ENCODE measurements at places on chromosomes 5 and 9.

GRCh38 chr5:164233791-164234190 is 728.4 kb downstream of the MAT2B start:
- no peaks in the 10 kb centered on the region for H3K4me1 ChIP-seq
- H3K27me3 ChIP-seq, result no peaks in the 10 kb centered on the region
- H3K36me3 ChIP-seq, result no peaks in the 10 kb centered on the region
- H3K4me3 ChIP-seq, result no peak overlapping the region
- H3K27ac ChIP-seq, result no peak overlapping the region

GRCh38 chr9:121885345-121885901 is 207.7 kb downstream of the TTLL11 start:
- no peaks in the 10 kb centered on the region for H3K4me1 ChIP-seq
- no peaks in the 10 kb centered on the region for H3K36me3 ChIP-seq

GRCh38 chr9:109205526-109205925 is 38.5 kb upstream of the FRRS1L start:
- DNase-seq, result no peak
- H3K27me3 ChIP-seq, result peaks cover 6% of the 10 kb centered on the region
- H3K4me3 ChIP-seq, result no peak overlapping the region
- H3K4me1 ChIP-seq, result no peaks in the 10 kb centered on the region
- H3K36me3 ChIP-seq, result no peaks in the 10 kb centered on the region
- no peak overlapping the region for H3K27ac ChIP-seq

- no peaks in the 10 kb centered on the region for H3K4me1 ChIP-seq
- peaks cover 3% of the 10 kb centered on the region for H3K27me3 ChIP-seq
- DNase-seq, result no peak
- no peak overlapping the region for H3K27ac ChIP-seq
- H3K4me3 ChIP-seq, result no peak overlapping the region
These were observed 60.4 kb downstream of the GHR start for GRCh38 chr5:42483472-42484154.

GRCh38 chr5:36815871-36816270 is 60.7 kb upstream of the NIPBL start:
- H3K27ac ChIP-seq, result no peak overlapping the region
- no peaks in the 10 kb centered on the region for H3K27me3 ChIP-seq
- H3K4me3 ChIP-seq, result no peak overlapping the region
- DNase-seq, result no peak
- no peaks in the 10 kb centered on the region for H3K4me1 ChIP-seq

- H3K4me1 ChIP-seq, result peaks cover 4% of the 10 kb centered on the region
- peak overlapping the region; percentile 69 for H3K4me3 ChIP-seq
- DNase-seq, result no peak
- H3K36me3 ChIP-seq, result no peaks in the 10 kb centered on the region
- peaks cover 29% of the 10 kb centered on the region for H3K27me3 ChIP-seq
- no peak overlapping the region for H3K27ac ChIP-seq
These were observed 491 bp upstream of the CTSL start for GRCh38 chr9:87725356-87725899.

GRCh38 chr5:145941448-145942130 is 5.2 kb downstream of the SH3RF2 start:
- H3K27me3 ChIP-seq, result peaks cover 8% of the 10 kb centered on the region
- H3K4me3 ChIP-seq, result no peak overlapping the region
- peaks cover 1% of the 10 kb centered on the region for H3K4me1 ChIP-seq

DNA sequence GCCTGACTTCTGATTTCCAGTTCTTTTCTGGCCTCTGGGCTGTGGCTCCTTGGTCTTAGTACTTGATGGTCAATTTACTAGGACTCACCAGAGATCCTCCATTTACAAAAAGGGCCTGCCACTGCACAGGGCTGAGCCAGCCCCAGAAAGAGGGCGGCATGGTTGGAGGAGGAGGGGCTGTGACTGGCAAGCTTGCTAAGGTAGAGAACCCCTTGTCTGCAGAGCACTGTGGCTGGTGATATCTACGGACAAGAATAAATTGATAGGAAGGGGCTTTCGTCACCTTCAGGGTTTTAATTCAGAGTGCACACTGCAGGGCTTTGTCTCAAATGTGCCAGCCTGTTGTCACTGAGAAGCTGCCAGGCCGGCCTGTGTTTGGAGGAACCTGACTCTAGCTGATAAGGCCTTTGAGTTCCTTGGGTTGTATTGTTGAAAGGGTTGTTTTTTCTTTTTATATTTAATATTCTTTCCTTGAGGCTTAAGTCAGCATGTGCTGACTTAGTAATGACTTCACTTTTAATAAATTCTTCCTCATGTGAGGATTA is 15.1 kb downstream of the SLC22A5 start:
- H3K27ac ChIP-seq, result peak overlapping the region; percentile 80
- H3K4me3 ChIP-seq, result no peak overlapping the region
- H3K27me3 ChIP-seq, result no peaks in the 10 kb centered on the region
- H3K36me3 ChIP-seq, result no peaks in the 10 kb centered on the region
- DNase-seq, result no peak

DNA sequence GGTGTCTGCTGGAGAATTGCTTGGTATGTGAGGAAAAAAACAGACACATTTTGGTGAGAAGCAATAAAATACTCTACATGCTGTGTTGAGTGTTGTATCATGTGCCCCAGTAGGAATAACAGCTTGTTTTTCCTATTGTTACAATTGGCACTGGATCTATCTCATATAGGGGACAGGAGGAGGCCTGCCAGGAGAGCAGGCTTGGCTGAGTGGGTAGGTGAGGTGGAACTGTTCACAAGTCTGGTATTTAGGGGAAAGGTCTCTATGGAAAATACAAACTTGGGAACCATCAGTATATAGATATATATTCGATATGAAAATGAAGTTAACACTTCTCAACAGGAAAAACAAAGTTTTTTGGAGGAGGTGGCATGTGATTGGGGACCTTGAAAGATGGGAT is 9.5 kb upstream of the SH3TC2 start:
- H3K4me1 ChIP-seq, result no peaks in the 10 kb centered on the region
- H3K27me3 ChIP-seq, result peaks cover 27% of the 10 kb centered on the region
- H3K27ac ChIP-seq, result no peak overlapping the region
- no peak overlapping the region for H3K4me3 ChIP-seq
- DNase-seq, result no peak
- no peaks in the 10 kb centered on the region for H3K36me3 ChIP-seq

DNA sequence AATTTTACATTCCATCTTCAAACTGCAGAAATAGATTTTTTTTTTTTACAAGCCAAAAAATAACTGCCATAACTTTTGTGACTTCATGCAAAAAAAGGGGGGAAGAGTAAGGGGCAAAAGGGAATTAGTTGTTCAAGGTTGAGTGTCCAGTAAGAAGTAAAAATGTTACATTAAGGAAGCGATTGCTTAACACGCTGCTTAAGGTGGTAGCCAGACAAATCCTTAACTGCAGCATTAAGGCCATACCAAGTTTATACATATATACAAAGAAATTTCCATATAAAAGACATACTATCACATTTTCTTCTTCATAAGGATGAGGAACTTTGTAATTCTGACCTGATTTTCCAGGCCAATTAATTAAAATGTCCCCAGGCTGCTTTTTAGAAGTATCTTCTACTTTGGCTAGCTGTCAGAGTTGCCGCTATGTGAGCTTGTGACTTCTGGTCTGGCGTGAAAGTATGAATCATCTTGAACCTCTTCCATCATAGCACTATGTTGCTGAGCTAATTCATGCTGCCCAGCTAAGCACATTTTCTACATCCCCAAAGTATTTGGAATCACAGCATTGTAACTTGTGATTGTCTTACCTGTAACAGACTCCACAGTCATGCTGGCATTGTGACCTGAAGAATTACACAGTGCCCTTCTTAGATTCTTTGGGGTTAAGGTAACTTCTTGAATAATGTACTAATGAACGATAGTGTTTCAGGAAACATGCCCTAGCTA is 40.0 kb downstream of the G3BP1 start:
- peaks cover 6% of the 10 kb centered on the region for H3K36me3 ChIP-seq
- H3K27ac ChIP-seq, result no peak overlapping the region
- H3K4me1 ChIP-seq, result peaks cover 11% of the 10 kb centered on the region
- no peak overlapping the region for H3K4me3 ChIP-seq
- DNase-seq, result no peak

DNA sequence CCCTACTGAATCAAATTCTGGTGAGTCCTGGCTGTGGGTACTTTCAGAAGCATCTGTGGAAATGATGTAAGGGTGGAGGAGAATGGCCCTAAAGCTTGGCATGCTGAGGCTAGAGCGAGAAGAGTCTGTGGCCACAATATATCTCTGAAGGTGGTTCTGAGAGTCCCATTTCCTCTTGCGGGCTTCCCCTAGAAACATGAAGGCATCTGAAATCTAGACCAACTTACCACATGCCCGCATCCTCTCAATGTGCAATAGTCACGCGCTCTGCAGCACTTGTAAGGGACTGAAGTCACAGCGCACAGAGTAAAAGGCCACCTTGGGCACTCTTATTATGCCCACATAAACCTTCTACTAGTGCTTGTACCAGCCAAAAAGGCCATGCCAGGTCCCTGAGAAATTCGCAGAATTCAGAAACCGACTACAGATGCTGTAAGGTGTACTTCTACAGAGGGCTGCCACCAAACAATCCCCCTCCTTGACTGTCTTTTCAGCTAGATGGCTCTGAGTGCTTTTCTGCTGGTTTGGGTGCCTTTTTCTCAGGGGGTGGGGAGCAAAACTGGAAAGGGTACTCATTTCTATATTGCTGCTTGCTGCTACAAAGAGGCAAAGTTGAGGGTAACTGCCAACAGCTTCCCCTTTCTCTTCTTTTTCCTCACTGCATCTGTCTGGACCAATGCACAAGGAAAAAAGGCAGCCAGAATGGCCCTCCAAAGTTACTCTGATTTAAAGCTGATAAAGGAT is 107.3 kb downstream of the ZDHHC21 start:
- peaks cover 15% of the 10 kb centered on the region for H3K36me3 ChIP-seq

DNA sequence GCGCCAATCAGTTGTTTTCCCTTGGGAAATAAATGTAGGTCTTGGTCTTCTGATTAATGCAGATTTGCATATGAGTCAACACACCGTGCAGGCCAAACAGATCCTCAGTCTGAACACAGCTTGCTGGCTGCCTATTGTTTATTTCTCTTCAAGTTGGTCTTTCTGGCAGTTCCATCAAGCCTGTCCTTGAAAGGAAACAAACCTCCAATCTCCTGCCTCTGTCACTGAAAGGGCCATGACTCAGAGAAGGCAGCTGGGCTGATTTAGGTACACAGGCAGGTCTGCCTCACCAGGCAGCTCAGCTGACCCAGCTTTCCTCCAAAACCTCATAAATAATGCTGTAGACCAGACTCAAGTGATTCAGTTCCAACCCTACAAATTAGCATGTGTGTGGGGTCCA is 175.9 kb downstream of the MAN2A1 start:
- H3K4me3 ChIP-seq, result peak overlapping the region; percentile 12
- peaks cover 19% of the 10 kb centered on the region for H3K36me3 ChIP-seq
- H3K27ac ChIP-seq, result peak overlapping the region; percentile 30
- no peaks in the 10 kb centered on the region for H3K27me3 ChIP-seq
- DNase-seq, result no peak

Data from naive thymus-derived CD8-positive, alpha-beta T cell (primary cell).